PC-9 (cell line): ENCODE measurements at places on chromosomes 2 and 18. TPM values are rescaled to one million over a fixed set of nuclear protein-coding genes. Genes with fewer than 3 reads are reported as not detected.

TMEM247 gene
- not detected in 2 replicates for total RNA-seq

SLC14A1 gene
- not detected in 2 replicates for total RNA-seq

G6PC2 gene
- not detected in 2 replicates for total RNA-seq

SERPINB4 gene
- total RNA-seq, result not detected in 2 replicates

MALT1 gene
- total RNA-seq, result 19.0 and 19.6 TPM in 2 replicates

GRCh38 chr2:7450833-7451190 is 533.6 kb downstream of the RNF144A start:
- H3K4me3 ChIP-seq, result no peak overlapping the region
- no peaks in the 10 kb centered on the region for H3K36me3 ChIP-seq
- no peak overlapping the region for H3K27ac ChIP-seq

- DNase-seq, result no peak
- no peak overlapping the region for H3K27ac ChIP-seq
- peak overlapping the region; percentile 82; the same call in 1 of the 2 replicates for H3K4me3 ChIP-seq
- H3K4me1 ChIP-seq, result peaks cover 57% of the 10 kb centered on the region
- no peaks in the 10 kb centered on the region for H3K27me3 ChIP-seq
Observed at GRCh38 chr2:109611467-109612095, 2.2 kb downstream of the SEPTIN10 start.

- H3K36me3 ChIP-seq, result no peaks in the 10 kb centered on the region
- H3K27me3 ChIP-seq, result no peaks in the 10 kb centered on the region
- DNase-seq, result no peak
- H3K27ac ChIP-seq, result no peak overlapping the region
Observed at GRCh38 chr2:22027345-22028005, 903.7 kb downstream of the TDRD15 start.

DNA sequence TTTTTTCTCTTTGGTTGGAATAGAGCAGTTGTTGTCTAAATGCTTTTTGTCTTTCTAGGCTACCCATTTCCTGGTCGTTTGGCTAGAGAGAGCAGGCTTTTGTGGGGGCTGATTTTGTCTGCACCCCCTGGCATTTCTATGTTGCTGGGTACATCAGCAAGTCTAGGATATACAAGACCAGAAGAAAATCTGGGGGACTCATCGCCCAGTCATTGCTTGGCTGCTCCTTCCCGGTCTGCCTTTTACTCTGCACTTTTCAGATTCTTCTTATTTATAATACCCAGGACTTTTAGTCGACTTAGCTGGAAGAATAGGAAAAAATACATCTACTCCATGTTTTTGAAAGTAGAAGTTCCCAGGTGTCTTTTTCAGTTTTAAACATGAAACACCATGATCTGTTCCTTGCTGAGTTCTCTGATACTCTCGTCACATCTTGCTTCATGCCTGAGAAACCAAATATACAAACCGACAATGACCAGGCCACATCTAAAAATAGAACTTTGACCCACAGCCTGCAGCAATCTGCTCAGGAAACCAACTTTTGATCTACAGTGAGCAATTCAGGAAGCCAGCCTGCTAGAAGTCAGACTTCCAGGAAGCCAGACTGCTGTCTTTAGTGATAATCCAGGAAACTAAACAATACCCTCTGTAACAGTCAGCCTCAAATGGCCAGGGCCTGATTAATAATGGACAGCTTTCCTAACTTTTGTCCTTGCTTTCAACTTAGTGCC is 163.8 kb upstream of the MEX3C start:
- H3K4me3 ChIP-seq, result no peak overlapping the region
- no peak overlapping the region for H3K27ac ChIP-seq
- no peaks in the 10 kb centered on the region for H3K36me3 ChIP-seq
- H3K4me1 ChIP-seq, result no peaks in the 10 kb centered on the region
- H3K27me3 ChIP-seq, result no peaks in the 10 kb centered on the region
- no peak for DNase-seq

- H3K27me3 ChIP-seq, result no peaks in the 10 kb centered on the region
- no peak overlapping the region for H3K4me3 ChIP-seq
- H3K4me1 ChIP-seq, result no peaks in the 10 kb centered on the region
- no peaks in the 10 kb centered on the region for H3K36me3 ChIP-seq
- no peak for DNase-seq
- no peak overlapping the region for H3K27ac ChIP-seq
Observed at GRCh38 chr2:168663993-168664392, 138.4 kb upstream of the NOSTRIN start.

- H3K4me1 ChIP-seq, result no peaks in the 10 kb centered on the region
- no peaks in the 10 kb centered on the region for H3K27me3 ChIP-seq
- H3K27ac ChIP-seq, result no peak overlapping the region
Observed at GRCh38 chr18:69612242-69612641, 211.6 kb downstream of the DOK6 start.

- H3K27ac ChIP-seq, result no peak overlapping the region
- H3K4me3 ChIP-seq, result no peak overlapping the region
- H3K4me1 ChIP-seq, result no peaks in the 10 kb centered on the region
- H3K27me3 ChIP-seq, result no peaks in the 10 kb centered on the region
- H3K36me3 ChIP-seq, result peaks cover 12% of the 10 kb centered on the region
Observed at GRCh38 chr2:121372082-121372481, 87.1 kb upstream of the TFCP2L1 start.

GRCh38 chr2:53317861-53318260 is 449.7 kb upstream of the CHAC2 start:
- peaks cover 11% of the 10 kb centered on the region for H3K4me1 ChIP-seq
- H3K27me3 ChIP-seq, result no peaks in the 10 kb centered on the region
- no peak overlapping the region for H3K4me3 ChIP-seq
- DNase-seq, result no peak

- DNase-seq, result no peak
- H3K36me3 ChIP-seq, result no peaks in the 10 kb centered on the region
- H3K4me3 ChIP-seq, result no peak overlapping the region
- H3K27ac ChIP-seq, result no peak overlapping the region
- no peaks in the 10 kb centered on the region for H3K27me3 ChIP-seq
Observed at GRCh38 chr2:130377491-130377890, 21.6 kb downstream of the PTPN18 start.

- no peak overlapping the region for H3K27ac ChIP-seq
- no peaks in the 10 kb centered on the region for H3K4me1 ChIP-seq
- no peak overlapping the region for H3K4me3 ChIP-seq
- DNase-seq, result no peak
Observed at GRCh38 chr2:49035481-49035880, 118.8 kb downstream of the FSHR start.

GRCh38 chr2:11827547-11827946 is 81.1 kb downstream of the LPIN1 start:
- H3K36me3 ChIP-seq, result no peaks in the 10 kb centered on the region; the same call in 1 of the 2 replicates
- H3K27ac ChIP-seq, result no peak overlapping the region

- no peak overlapping the region for H3K27ac ChIP-seq
- H3K27me3 ChIP-seq, result no peaks in the 10 kb centered on the region
- no peak for DNase-seq
- H3K4me1 ChIP-seq, result no peaks in the 10 kb centered on the region
- no peaks in the 10 kb centered on the region for H3K36me3 ChIP-seq
- no peak overlapping the region for H3K4me3 ChIP-seq
Observed at GRCh38 chr2:149552226-149552625, 35.3 kb downstream of the MMADHC start.

- no peak for DNase-seq
- peaks cover 58% of the 10 kb centered on the region for H3K4me1 ChIP-seq
Observed at GRCh38 chr2:28444956-28445355, 50.9 kb upstream of the PLB1 start.
